ENCODE measurements at places on chromosomes 4 and X.

DNA sequence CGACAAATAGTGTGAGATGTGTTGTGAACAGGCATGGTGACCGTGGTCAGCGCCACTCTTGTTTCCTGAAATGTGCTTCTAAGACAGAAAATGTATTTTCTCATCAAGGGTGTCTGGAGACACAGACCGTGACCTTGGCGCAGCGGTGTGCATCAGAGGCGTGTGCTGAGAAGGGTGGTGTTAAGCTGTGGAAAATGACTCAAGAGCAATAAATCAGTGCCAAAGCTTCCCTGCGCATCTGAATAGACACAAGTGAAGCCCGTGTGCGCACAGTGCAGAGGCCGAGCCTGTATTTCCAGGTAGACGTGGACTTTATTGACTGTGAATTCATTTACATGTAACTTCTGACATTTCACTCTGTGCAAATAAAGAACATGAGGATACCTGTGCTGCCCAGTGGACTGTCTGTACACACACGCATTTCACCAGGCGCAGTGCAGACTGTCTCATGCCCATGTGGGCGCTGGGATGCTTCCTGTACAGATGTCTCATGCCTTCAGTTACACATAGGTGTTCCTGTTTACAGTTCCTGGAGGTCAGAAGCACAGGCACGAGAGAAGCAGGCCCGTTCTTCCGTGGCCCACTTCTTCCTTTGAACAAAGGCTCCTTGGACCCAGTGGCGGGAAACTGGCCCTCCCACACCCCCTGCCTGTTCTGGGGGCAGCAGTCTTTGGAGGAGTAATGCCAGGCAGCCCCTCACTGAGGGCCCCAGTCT lies 31.9 kb downstream of the NSG1 start:
- no peak for DNase-seq

- no peak for DNase-seq
Measured at GRCh38 chr4:54542540-54543041, 115.2 kb upstream of the KIT start.

GRCh38 chr4:8009710-8010511 lies 70.2 kb upstream of the AFAP1 start:
- no peak for DNase-seq

- no peak for DNase-seq
Measured at GRCh38 chr4:120616041-120616440, 306.5 kb downstream of the PRDM5 start.

DNA sequence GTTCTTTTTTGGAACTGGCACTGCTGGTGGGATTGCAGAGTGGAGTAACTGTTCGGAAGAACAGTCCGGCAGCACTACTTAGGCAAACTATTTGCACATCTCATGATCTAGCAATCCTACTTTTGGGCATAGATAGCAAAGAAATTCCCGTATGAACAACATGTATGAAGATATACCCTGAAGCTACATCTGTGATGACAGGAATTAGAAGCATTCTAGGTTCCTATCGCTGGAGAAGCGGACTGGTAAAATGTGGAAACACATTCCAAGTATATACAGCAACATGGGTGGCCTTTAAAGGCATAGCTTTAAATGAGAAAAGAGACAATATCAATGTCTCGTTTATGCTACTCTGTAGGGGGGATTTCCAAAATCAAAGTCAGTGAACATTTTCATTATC lies 3.1 kb downstream of the DCAF16 start:
- DNase-seq: no peak

Data from esophagus muscularis mucosa (tissue), 4 donors.